ENCODE measurements at places on chromosomes 3 and 15.

GRCh38 chr15:52466134-52466701 is 62.5 kb downstream of the MYO5A start:
- peak; percentile 5 for DNase-seq

DNA sequence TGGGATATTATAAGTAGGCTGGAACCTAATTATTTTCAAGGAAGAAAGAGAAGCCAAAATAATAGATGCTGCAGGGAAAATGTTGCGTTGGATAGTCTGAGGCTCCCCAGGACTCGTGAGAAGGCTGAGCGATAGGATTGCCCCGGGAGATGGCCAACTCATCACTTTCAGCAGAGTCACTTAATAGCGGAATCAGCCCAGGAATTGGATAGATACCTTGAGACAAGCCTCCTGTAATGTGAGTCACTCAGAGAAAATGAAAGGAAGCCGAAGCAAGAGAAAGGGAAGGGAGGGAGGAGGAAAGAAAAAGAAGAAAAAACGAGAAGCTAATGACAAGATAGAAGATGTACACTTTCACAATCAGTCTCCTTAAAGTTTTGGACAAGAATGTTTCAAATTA is 94.3 kb downstream of the SQOR start:
- DNase-seq = no peak

DNA sequence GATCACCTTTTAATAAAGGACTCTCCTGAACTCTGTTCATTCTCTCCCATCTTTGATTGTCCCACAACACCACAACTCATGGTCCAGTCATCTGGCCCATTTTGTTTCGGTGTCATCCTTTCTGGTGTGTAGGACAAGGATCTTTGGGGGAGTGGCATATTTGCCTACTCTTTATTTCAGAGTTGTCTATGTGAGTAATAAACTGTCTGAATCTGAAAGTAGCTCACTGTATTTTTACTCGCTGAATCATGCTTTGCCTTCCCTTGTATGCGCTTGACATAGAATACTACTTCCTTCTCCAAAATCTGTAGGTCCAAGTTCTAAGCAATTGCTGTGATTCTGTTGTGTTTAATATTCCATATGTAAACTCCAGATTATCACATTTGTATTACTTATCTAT is 29.9 kb upstream of the NOX5 start:
- no peak for DNase-seq

DNA sequence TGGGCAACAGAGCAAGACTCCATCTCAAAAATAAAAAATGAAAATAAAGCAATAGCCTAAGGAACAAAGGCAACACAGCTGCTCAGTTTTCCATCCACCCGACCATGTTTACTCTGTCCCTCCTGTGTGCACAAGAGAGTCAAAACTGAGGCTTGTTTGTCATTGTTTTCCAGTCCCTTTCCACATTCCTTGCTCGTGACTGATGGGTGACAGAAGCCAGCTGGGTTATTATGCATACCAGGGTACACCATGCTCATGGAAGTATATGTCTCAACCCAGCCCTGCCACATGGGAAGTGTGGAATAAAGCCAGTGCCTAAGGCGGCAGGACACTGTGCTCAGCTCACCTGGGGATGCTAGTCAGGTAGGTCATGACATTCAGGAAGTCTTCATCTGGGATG is 49.5 kb downstream of the MCF2L2 start:
- no peak for DNase-seq

DNA sequence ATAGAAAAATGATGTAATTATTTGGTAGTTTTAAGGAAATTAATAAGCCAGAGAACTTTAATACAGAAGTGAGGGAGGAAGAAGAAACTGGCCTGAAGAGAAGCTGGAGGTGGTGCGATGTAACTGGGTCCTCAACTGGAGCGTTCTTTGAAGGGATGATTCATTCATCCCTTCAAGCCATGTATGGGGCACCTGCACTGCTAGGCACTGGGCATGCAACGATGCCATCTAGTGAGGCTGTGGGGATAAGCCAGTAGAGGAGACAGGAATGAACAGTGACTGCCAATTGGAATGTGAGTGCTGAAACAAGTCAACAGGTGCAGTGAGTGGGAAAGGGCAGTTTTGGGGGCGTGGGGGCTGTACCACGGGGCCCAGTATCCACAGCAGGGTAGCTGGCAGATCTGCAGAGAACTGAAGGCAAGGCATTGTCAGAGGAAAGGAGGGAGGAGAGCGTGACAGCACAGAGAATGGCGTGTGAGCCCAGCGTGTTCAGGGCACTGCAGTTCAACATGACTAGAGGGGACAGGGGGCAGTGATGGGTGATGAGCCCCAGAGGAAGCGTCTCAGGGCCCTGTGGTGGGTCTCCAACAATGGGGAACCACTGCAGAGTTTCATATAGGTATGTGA is 3.8 kb upstream of the KIF23 start:
- DNase-seq = peak; percentile 21

- DNase-seq = no peak
Observed at GRCh38 chr15:81012588-81012987, 11.9 kb downstream of the TLNRD1 start.

DNA sequence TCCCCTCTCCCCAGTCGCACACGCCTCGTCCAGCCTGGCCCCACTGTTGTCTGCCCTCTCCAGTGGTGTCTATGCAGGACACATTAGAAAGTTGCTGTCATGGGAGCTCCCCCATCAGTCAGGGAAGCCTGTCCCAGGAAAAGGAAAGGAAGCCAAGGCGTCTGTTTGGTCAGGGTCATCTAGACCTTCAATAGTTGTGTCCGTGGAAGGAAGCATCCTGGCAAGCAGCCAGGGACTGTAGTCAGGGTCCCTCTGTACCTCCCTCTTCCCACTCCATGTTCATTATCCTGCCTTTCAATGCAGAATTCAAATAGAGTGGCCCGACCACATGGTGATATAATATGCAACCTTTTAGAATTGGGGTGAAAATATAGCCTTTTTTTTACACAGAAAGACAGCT is 60.7 kb upstream of the RAB6B start:
- no peak for DNase-seq

- DNase-seq = no peak
Observed at GRCh38 chr3:186342197-186342596, 19.8 kb downstream of the DGKG start.

DNA sequence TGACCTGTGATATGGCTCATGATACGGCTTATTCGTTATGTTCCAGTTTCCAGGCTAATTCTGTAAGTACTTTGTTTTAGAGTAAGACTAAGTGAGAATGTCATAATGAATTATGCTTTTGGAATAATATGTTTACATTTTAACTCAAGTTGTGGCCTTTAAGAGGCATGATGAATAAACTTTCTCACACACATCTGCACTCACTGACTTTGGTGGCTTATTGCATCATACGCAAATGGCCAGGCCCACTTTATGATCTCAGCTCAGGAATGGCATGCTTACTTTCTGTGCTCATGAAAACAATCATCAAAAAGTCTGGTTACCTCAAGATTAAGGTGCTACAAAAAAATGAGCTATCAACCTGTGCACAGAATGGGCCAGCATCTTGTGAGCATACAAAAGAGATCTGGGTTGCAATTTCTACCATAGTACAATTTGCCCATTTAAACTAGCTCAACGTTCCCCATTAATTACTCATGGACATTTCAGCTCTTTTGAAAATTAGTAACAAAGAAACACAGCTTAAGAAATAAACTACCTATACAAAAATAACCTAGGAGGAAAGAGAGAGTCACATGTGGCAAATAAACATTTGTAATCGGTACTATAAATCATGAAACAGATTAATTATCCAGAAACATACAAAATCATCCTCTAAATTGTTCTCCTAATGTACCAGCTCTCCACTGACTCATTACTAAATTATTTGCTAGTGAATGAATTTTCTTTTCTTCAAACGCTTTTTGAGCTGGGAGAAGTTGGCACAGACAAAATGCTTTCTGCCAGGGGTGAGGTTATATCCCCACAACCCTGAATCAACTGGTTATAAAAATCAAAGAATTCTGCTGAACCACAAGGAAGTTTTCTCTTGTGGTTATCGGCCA is 439.0 kb upstream of the ADAMTS9 start:
- DNase-seq = no peak

- no peak for DNase-seq
Observed at GRCh38 chr3:186406669-186407635, 44.9 kb upstream of the DGKG start.

DNA sequence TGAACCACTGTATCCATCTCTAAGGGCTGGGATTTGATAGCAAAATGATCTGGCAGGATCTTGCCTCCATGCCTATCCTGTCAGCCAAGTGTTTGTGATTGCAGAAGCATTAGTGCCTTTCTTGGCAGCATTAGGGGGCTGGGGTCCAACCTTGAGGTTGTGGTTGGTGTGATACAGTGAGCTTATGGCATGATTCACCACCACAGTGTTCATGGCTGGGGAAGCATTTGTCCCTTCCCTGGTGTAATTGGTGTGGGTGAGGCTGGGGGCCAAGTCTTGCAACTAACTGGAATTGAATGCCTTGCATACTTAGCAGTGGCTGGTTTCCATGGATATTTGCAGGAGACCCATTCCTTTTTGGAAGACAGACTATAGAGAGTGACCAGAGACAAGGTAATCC is 271.0 kb upstream of the TBL1XR1 start:
- DNase-seq = no peak

DNA sequence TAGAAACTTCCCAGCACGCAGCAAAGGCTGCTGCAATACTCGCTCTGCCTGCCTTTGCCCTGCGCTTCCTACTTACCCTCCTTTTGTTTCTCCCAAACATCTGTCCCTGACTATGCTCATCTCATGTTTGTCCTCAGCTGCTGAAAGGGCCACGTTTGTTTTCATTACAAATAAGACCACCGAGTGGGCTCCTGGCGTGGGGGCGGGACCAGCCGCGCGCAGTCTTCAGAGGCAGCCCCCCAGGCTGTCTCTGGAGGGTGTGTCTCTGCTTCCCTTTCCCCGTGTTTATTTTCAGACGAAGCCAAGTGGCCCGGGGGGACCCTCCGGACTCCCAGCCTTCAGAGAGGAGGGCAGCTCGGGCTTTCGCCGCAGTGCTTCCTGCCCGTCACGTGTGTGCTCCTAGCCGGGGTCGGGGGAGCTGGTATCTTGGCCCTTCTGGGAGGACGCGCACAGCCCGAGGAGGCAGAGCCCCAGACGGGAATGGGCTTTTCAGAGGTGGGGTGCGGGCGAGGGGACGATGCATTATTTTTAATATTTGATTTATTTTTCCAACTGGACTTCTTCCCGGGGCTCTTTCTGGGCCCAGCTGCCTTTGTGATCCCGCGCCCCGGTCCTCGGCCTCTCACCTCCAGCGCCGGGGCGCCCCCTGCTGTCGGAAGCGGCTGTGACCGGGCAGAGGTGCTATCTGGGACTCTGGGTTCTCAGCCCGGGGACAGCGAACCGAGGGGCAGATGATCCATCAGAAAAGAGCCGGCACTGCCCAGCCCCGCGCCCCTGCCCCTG is 70.0 kb upstream of the CGNL1 start:
- peak; percentile 78 for DNase-seq

- DNase-seq = no peak
Observed at GRCh38 chr3:41244620-41245336, 45.5 kb downstream of the CTNNB1 start.

GRCh38 chr15:59746777-59747176 is 57.7 kb upstream of the BNIP2 start:
- DNase-seq = no peak

GRCh38 chr15:69135499-69135898 is 24.9 kb upstream of the GLCE start:
- no peak for DNase-seq

- DNase-seq = no peak
Observed at GRCh38 chr3:114456742-114457141, 162.9 kb downstream of the TIGIT start.

DNA sequence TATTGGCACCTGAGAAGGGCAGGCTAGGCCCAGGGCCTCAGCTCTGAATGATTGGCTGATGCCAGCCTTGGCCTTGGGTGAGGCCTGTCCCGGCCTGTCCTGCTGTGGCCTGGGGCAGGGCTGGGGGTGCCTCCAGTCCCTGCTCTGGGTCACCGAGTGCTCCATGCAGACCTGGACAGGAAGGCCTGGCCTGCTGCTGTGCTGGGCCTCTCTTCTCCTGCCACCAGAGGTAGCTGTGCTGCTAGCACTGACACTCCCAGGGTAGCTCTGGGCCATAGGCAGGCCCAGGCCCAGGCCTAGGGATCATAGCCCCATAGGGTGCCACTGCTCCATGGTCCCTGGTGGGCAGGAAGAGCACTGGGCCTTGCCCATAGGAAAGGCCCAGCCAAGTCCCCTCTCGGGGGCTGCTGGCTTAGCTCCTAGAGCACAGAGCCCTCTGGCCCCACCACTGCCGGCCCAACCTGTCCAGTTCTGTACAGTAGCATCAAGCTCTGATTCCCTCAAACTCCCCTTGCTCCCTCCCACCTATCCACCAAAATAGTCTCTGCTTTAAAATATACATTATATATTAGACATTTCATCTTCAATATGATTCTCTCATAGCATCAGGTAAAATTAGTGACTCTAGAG is 18.2 kb downstream of the ABTB1 start:
- no peak for DNase-seq

GRCh38 chr3:39327746-39328349 is 1.7 kb upstream of the CCR8 start:
- no peak for DNase-seq

DNA sequence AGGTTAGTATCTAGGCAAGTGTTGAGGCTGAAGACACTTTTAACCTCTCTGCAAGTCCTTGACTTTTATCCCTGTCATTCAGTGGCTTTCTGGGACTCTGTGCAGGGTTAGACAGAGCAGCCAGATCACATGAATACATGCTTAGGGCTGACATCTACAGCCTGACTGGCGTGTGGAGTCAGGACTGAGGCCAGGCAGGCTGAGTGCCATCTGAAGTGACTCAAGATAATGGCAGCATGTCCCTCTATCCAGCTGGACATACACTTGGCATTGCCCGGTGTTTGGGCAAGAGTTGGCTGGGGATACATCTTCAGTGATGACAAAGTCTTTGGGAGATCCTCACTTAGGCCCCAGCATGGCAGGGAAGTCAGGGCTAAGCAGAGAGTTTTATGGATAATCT is 22.4 kb downstream of the DUOX2 start:
- no peak for DNase-seq

GRCh38 chr3:184117636-184118035 is 17.5 kb upstream of the EIF2B5 start:
- no peak for DNase-seq

- no peak for DNase-seq
Observed at GRCh38 chr15:45794712-45795439, 160.0 kb downstream of the SQOR start.

GRCh38 chr3:45592405-45592804 is 2.1 kb upstream of the LIMD1 start:
- DNase-seq = no peak

GRCh38 chr15:78977591-78978347 is 32.9 kb upstream of the CTSH start:
- no peak for DNase-seq

DNA sequence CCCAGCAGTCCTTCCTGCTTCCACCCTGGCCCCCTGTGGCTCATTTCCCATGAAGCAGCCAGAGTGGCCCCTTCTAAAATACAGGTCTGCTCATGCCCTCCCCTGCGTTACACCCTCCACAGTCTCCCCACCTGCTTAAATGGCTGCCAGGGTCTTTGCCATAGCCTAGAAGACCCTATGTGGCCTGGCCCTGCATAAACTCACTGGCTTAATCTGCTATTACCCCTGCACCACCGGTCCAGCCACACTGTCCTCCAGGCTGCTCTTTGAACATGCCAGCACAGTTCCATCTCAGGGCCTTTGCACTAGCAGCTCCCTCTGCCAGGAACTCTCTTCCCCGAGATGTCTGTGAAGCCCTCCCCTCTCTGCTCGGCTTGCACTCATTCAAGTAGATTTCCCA is 166.8 kb downstream of the NTRK3 start:
- no peak for DNase-seq

GRCh38 chr3:187015903-187016638 is 85.7 kb downstream of the ST6GAL1 start:
- no peak for DNase-seq

- DNase-seq = no peak
Observed at GRCh38 chr15:56965231-56966013, 47.0 kb downstream of the TCF12 start.
